ENCODE measurements at places on chromosomes 13 and 19. TPM values are rescaled to one million over a fixed set of nuclear protein-coding genes. Genes with fewer than 3 reads are reported as not detected.

DNA sequence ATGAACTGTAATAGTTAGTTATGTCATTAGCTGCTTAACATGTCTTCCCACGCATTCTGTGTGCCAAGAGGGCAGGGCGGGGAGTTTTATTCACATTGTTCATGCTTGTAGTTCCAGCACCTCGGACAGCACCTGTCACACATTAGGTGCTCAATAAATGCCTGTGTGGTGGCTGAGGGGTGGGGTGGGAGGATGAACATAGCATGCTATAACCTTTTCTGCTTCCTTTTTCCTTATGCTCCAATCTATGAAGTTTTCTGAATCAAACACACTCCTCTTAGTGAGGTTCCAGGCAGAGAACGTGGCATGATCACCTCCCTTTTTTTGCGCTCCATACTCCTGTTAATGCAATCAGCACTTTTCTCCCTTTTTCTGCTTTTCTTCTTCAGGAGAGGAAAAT, 15.8 kb upstream of the PTPRS start:
- no peak for DNase-seq

The ZNF844 gene
- total RNA-seq: 11.8 TPM

The ZNF136 gene
- 22.0 TPM for total RNA-seq

The C1QTNF9 gene
- total RNA-seq: 0.15 TPM

The EHD2 gene
- total RNA-seq: 121 TPM

DNA sequence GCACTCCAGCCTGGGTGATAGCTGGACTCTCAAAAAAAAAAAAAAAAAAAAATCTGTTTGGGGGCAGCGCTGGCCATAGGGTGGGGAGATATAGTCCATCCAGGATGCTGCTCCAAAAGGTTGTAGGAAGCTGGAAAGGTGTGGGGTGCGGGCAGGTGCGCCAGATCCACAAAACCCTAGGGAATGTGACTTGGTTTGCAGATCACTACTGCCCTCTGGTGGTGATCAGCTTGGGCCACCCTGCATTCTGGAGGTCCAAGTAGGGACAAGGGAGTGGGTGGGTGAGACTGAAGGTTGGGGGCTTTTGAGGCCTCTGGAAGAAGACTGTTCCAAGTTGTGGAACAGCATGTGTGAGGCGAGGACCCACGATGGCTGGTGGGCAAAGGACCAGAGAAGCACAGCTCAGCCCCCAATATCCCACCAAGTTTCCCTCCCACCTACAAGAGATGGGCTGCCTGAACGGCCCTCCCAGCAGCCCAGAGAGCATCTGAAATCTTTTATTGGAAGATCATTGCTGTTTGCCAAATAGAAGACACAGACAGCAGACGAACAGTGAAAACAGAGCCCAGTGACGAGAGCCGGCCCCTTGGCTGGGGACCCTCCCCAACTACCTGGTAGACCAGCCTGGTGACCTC, 10.4 kb upstream of the TYK2 start:
- DNase-seq: peak; percentile 74

The ZNF492 gene
- total RNA-seq: 1.2 TPM

- DNase-seq: no peak
Observed at GRCh38 chr19:51837145-51837544, 42.2 kb downstream of the FPR3 start.

The SLC10A2 gene
- not detected for total RNA-seq

The TEX101 gene
- total RNA-seq: not detected

DNA sequence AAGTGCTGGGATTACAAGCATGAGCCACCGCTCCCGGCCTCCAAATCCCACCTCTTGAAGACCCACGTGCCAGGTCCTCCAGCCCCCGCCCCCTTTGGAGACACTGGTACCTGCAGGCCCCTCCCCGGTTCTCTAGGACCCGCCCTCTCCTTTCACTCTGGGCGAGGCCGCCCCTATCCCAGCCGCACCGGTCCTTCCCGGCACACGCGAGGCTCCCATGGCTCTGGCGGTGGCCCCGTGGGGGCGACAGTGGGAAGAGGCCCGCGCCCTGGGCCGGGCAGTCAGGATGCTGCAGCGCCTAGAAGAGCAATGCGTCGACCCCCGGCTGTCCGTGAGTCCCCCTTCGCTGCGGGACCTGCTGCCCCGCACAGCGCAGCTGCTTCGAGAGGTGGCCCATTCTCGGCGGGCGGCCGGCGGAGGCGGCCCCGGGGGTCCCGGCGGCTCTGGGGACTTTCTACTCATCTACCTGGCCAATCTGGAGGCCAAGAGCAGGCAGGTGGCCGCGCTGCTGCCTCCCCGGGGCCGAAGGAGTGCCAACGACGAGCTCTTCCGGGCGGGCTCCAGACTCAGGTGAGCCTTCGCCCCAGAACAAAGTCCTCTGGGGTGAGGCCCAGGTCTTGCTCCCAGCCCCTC, at the start of gene CBLC:
CBLC (plus strand) TSS at position 176 of the 633 bp plus-strand sequence; CDS start at position 218, 42 bp downstream.
- peak; percentile 89 for DNase-seq

DNA sequence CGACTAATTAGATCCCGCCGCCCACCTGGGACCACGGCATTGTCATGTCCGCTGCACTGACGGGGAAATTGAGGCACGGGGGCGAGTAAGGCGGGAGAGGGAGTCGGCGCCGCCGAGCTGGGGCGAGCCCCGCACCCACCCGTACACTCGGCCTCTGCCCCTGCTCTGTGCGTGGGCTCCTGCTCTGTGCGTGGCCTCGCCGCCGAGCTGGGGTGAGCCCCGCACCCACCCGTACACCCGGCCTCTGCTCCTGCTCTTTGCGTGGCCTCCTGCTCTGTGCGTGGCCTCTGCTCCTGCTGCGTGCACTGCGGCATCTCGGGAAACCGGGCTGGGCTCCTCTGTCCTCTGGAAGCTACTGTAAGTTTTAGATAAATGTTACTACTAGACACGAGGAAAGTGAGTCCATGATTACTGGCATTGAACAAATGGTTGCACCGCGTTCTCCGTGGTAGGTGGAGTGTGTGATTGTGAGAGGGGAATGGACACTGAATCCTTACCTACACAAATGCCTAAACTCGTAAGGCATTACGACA, 826 bp upstream of the C1QTNF9 start:
- DNase-seq: no peak

GRCh38 chr13:35480346-35480745, 3.9 kb upstream of the MAB21L1 start:
- no peak for DNase-seq

GRCh38 chr13:52978989-52979388, 49.6 kb upstream of the OLFM4 start:
- DNase-seq: no peak

The SLC8A2 gene
- 0.29 TPM for total RNA-seq

The CGB8 gene
- total RNA-seq: not detected

DNA sequence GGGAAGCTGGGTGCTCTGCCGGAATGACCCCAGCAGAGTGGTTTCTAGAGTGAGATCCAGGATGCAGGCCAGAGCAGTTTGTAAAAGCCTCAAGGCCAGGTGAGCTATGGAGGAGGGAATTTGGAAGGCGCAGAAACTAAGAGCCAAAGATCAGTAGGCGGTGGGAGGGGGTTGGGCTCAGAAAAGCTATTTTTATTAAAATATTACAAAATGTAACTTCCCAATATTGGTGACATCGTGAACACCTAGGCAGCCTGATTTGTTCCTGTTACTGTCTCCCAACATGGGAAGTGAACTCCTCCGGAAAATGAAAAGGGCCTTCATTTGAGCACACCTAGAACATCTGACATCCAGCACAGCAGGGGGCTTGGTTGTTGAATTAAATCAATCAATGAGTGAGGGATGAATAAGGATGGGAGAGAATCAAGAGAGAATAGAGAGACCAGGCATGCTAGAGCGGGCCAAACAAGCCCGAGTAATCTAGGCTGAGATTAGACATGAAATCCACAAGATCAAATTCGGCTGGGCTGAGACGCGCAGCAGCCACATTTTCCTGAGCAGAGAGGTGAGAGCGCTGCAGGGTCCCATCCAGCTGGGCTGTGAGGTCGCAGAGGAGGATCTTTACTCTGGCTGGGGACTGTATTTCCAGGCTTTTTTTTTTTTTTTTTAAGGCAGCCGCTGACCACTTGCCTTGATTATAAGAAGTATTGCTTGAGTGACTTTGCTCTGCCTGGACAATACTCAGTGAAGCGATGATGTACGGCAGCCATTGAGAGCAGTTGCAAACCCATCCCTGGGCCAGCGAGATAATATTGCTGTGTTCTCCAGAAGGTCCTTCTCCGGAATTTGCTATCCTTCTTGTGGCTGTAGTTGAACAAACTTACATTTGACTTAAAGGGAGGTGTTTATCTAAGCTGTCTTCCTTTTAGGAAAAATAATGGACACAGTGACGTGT, 178.0 kb upstream of the KL start:
- no peak for DNase-seq

The SERPINE3 gene
- not detected for total RNA-seq

DNA sequence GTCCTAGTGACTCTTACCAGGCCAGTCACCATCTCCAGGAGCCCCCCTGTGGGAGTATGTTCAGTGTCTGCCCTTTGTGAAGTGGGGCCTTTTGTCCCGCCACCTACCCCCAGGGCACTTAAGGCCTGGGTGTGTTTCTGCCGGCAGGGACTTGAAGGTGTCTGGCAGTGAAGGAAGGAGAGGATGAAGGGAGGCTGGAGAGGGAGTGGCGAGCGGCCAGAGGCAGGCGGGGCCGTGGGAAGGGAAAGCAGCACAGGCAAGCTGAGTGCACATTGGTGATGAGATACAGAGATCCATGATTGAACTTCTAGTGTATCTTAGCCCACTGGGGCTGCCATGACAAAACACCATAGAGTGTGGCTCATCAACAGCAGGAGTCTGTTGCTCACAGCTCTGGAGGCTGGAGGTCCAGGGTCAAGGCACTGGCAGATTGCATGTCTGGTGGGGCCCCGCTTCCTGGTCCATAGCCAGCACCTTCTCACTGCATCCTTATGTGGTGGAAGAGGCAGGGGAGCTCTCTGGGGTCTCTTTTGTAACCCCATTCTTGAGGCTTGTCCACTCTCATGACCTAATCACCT, 17.5 kb downstream of the CUL4A start:
- DNase-seq: no peak

The SIGLEC7 gene
- 0.98 TPM for total RNA-seq

DNA sequence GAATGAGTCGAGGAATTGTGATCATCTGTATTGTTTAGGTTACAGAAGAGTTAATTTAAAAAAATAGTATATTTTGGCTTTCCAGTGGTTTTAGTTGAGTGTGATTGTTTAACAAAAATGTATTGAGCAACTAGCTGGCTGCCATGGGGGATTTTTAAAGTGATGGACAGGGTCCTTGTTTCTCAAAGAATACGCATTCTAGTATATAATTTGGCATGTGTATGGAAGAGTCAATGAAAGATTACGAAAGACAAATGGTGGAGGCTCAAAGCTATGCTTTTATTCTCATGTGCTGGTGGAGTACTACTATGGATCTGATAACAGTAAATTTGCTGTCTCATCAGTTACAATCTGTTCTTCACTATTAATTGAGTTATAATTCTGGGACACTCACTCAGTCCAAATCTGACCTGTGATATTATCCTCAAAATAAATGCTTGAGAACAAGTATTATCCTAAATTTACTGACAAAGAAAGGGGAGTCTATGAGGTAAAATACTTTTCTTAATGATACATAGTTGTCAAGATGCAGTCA, 240.0 kb downstream of the GPC6 start:
- no peak for DNase-seq

The HRC gene
- 0.88 TPM for total RNA-seq

GRCh38 chr13:107770541-107770940, 444.8 kb downstream of the LIG4 start:
- no peak for DNase-seq

- peak; percentile 86 for DNase-seq
Observed at GRCh38 chr19:3387645-3388589, 21.5 kb downstream of the NFIC start.

DNA sequence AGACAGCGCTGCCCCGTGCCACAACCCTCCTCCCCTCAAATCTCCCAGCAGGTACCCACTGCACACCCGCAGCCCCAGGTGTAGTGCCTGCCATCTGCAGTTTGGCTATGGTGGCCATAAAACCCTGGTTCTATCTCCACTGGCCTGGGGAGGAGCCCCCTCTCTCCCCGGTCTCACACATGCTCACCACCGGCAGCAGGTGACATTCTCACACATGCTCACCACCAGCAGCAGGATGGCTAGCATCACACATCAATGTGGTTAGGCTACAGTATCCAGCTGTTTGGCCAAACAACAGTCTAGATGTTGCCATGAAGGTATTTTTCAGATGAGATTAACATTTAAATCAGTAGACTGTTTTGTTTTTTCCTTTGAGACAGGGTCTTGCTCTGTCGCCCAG, 31.1 kb downstream of the ELL start:
- DNase-seq: no peak

GRCh38 chr13:44755872-44756271, 179.7 kb upstream of the TSC22D1 start:
- no peak for DNase-seq

- peak; percentile 29 for DNase-seq
Observed at GRCh38 chr13:37187105-37187504, 81.6 kb upstream of the CSNK1A1L start.

The MATK gene
- 5.6 TPM for total RNA-seq
